ENCODE measurements at places on chromosomes 3 and 15. TPM values are rescaled to one million over a fixed set of nuclear protein-coding genes. Genes with fewer than 3 reads are reported as not detected.
A peak's percentile ranks its signal among the peaks of the same experiment; 100 is the strongest.

The MDFIC2 gene
- total RNA-seq: not detected

GRCh38 chr3:46361408-46362283 lies 7.7 kb downstream of the CCR2 start:
- DNase-seq: no peak

DNA sequence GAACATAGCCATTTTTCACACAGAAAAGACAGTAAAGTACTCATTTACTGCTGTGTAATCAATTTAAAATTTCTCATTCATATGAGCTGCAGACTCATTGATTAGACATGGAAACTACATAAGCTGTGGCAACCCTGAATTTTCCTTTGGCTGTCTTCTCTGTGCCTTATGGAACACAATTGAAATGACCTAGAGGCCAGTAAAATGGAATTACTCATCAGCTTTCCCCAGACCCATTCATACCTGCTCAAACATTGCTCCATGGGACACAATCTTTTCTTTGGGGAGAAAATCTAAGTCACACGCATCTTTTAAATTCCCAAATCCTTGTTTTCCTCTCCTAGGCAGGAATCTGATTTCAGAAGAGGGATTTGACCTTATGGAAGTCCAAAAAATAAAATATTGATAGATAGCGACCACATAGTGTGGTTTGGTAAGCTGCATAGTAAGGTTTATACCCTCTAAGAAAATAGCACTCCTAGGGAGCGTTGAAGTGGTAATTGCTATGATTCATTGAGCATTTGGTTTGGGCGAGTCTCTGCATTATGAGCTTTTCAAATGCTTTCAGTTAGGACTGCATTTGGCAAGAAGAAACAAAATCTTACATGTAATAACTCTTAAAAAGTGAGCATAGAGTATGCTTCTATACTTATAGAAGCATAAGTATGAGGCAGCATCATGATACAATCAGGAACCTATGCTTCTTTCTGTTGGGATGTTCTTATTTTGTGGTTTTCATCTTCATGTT lies 243.4 kb upstream of the GADL1 start:
- DNase-seq: no peak

The ROPN1 gene
- total RNA-seq: not detected

DNA sequence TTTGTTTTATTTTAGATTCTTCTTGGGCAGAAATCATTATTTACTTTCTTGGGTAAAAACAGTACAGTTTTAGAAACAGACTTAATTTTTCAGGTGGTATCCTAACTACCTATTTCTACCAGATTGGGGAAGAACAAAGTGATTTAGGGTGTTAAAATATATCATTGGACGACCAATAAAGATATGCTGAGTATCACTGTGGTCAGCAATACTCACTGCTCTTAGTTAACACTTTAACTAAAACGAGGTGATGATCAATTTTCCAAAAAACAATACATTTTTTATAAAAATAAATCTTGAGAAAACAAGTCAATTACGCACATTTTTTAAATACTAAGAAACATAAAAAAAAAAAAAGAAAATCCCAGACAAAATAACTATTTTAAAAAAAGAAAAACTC lies 3.6 kb downstream of the COPS2 start:
- no peak for DNase-seq

GRCh38 chr15:34984889-34985630 lies 3.0 kb downstream of the ZNF770 start:
- DNase-seq: no peak

DNA sequence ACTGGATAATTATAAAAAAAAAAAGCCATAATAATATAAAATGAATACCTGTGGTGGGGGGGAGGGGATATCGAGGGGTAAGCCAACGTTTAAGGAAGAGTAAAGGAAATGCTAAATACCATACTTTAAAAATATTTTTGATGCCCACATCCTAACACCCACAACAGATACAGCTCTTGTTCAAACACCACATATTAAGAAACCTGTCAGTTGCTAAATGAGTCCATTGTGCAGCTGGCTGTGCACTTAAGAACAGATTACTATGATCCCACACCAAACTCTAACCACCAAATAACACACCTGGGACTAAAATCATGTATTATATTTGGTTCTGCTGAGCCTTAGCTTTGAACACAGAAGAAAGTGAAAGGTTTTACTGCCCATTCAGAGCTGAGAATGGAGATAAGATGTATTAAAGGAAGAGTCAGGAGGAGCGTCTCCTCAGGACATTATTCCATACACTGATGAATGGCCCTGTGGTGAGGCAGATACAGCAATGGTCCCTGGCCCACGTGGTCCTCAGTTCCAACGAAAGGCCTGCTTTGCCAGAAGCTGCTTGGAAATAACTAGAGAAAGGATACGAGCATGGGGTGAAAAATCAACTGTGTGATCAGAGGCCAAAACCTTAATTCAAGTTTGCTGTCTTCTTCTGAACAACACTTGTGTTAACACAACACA lies 515.4 kb downstream of the FOXP1 start:
- DNase-seq: no peak

DNA sequence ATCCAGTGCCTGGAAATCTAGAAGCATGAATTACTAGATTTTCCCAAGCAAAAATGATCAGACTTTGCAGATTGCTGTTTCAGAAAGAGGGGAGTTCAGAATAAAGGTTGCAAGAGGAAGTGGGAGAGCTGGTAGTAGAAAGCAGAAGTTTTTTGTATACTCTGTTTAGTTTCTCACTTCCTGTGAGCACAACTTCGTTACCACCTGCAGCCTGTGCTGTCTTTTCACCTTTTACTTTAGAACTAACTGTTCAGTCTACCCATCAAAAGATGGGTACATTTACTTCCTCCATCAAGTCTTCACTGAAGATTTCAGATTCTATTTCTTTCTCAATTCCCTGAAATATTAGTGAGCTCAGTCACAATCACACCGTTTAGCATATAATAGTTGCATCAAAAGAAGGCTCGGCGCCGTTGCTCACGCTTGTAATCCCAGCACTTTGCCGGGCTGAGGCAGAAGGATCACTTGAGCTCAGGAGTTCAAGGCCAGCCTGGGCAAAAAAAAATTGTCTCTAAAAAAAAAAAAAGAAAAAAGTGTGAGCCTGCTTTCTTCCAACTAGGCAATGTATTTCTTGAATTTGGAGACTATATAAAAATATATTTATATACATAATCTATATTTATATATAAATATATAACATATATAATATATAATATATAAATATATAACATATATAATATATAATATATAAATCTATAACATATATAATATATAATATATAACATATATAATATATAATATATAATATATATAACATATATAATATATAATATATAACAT lies 1.8 kb upstream of the CEP97 start:
- DNase-seq: no peak

The LRRC34 gene
- total RNA-seq: 8.5 TPM

GRCh38 chr15:58233341-58233740 lies 95.2 kb downstream of the AQP9 start:
- DNase-seq: no peak

The GOLGA8G gene
- not detected for total RNA-seq

The ZSCAN29 gene
- total RNA-seq: 38.0 TPM

DNA sequence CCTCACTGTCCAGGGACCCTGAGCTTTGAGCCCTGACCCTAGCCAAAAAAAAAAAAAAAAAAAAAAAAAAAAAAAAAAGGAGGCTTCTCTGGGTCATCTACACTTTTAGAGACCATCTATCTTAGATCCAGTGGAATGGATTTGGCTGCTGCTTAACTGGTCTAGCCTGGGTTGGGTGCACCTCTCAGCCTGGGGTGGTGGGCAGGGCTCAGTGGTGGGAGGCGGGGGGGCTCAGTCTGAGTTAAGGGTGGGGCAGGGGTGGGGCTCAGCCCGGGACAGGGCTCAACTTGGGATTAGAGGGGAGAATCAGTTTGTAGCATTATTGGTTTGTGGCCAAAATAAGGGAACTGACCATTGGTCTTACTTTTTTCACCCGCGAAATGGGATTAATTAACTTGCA lies 139.2 kb downstream of the TPRA1 start:
- no peak for DNase-seq

- no peak for DNase-seq
Observed at GRCh38 chr3:162489853-162490252, 993.2 kb downstream of the OTOL1 start.

DNA sequence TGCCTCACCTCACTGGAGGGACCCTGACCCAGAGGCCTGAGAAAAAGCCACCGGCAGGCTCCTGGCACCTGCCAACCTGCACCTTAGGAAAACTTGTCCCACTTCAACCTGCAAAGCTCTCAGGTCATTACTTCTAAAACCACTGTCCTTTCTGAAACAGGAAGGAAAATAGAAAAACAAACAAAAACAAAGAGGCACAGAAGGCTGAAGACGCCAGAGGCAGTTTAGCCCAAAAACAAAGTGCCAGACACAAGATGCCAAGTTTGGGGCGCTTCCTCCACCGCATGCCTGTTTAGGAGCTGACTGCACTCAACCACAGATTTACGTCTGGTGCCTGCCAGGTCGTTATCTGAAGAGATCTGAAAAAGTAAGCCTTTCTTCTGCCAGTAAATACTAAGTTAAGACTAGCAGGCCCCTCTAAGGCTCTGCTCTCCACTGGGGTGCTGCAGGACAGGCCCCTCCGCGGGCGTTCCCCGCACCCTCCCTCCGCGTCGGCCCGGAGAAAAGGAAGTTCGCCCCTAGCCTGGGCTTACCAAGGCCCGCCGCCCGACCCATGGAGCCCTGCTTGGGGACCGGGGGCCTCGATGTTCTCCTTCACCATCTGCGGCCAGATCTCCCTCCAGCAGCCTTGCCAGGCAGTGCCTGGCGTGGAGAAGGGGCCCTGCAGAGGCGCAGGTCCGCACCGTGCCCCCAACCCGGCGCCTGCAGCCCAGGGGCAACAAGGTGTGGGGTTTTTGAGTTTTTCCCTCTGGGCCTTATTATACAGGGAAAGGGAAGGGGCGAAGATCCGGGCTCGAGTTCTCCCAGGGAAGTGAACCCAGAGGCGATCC lies 1.3 kb downstream of the GOLGA8A start:
- peak; percentile 60 for DNase-seq

DNA sequence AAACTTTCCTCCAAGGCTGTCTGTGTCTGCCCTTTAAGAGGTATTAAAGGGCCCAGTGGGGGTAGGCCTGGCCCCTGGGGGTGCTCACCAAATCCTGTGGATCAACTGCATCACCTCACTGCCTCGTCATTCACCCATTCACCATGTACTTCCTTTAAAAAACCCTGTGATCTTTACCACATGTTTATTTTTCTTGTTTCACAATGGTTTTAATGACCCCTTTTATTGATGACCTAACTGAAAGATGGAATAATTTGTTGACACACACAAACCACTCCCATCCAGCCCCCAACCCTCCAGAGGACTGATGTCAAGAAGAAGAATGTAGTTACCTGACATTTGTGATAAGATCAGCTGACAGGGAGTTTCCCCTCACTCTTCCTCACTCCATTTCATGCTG lies 40.8 kb downstream of the KCNAB1 start:
- no peak for DNase-seq

DNA sequence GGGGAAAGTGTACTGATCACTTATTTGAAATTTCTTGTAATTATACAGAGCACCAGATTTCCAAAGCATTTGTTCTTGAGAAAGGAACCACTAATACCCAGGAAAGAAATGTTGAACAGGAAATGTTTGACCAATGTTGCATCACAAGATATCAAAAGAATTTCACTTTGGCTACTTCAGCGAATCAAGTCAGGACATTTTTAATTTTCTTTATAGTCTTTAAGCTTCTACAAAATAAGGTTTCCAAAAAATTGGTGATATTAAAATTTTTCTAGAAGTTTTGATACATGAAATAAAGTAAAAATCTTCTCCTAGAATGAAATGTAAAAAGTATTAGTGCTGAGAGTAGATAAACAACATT lies 421.9 kb downstream of the MECOM start:
- DNase-seq: no peak

GRCh38 chr15:90585863-90586262 lies 56.1 kb downstream of the CRTC3 start:
- DNase-seq: no peak

- no peak for DNase-seq
Observed at GRCh38 chr15:37701230-37701629, 233.2 kb upstream of the TMCO5A start.

The SLC51B gene
- total RNA-seq: not detected

The MASP1 gene
- 1.2 TPM for total RNA-seq

DNA sequence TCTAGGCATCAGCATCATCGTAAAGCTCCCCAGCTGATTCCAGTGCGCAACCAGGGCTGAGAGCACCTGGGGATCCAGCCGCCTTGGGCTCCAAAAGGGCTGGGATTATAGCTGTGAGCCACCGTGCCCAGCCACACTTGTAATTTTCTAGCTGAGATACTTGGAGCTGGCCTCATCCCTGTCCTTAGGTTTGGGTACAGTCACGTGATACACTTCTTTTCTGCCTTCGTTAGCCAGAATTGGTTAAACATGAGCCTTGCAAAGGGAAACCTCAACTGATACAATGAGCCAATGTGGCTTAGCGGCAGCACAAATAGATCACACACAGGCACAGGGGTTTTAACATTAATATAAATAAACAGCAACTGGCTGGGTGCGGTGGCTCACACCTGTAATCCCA lies 69.8 kb upstream of the GCNT3 start:
- DNase-seq: no peak

GRCh38 chr3:135915206-135915605 lies 50.3 kb upstream of the PPP2R3A start:
- no peak for DNase-seq

- no peak for DNase-seq
Observed at GRCh38 chr3:121718205-121718846, 31.2 kb downstream of the GOLGB1 start.

GRCh38 chr15:74725225-74725774 lies at the start of gene CYP1A1:
CYP1A1 (minus strand) TSS chr15:74725528; CDS start chr15:74723097, 2,431 bp downstream.
- peak; percentile 75 for DNase-seq

The MESP2 gene
- 2.0 TPM for total RNA-seq

GRCh38 chr15:63372753-63373152 lies 8.9 kb downstream of the CA12 start:
- no peak for DNase-seq

DNA sequence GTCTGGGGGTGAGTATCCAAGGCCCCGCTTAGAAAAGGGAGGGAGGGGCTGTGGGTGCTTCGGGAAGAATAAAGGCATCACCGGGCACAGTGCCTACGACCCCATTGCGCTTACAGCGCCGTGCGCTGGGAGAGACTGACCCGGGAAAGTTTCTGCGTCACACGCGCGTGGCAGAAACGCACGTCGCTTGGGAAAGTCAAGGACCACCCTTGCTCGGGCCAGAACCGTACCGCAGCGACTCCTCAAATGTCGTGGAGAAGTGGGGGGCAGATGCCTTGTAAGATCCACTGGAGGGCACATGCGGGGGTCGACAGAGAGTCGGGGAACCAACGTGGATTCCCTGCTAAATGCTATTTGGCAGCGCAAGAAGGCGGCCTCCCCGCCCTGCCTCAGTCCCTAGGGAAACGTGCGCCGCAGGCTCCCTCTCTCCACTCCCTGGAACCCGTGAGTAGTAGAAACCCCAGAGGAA lies 2.4 kb downstream of the ADAMTS9 start:
- DNase-seq: no peak

The CCDC54 gene
- not detected for total RNA-seq

The TNNC1 gene
- total RNA-seq: 4.2 TPM

The ETFA gene
- total RNA-seq: 147 TPM

The CD96 gene
- total RNA-seq: not detected

DNA sequence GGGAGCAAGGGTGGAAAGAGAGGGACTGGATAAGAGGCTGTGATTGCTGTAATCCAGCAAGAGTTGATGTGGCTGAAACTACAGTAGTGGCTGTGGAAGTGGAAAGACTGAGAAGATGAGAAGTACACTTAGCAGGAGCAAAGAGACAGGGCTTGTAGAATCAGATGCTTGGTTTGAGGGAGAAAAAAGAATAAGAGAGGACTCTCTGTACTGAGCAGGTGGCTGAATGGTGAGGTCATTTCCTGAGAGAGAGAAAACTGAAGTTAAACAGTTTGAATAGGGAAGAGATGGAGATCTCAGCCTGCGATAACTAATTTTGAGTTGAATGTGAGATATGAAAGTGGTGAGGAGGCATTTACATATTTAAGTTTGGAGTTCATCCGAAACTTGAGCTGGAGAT lies 95.8 kb upstream of the SLC25A36 start:
- DNase-seq: no peak

Measured in H7 (cell line).